Stimulated activated CD8-positive, alpha-beta memory T cell treated with anti-CD3 and anti-CD28 coated beads, Interleukin-7, amount 100 ng/mL, for 24 hours (primary cell): ENCODE measurements at places on chromosomes 13 and 19.

- no peak for DNase-seq
Observed at GRCh38 chr19:39084732-39085080, 538 bp downstream of the ACP7 start.

DNA sequence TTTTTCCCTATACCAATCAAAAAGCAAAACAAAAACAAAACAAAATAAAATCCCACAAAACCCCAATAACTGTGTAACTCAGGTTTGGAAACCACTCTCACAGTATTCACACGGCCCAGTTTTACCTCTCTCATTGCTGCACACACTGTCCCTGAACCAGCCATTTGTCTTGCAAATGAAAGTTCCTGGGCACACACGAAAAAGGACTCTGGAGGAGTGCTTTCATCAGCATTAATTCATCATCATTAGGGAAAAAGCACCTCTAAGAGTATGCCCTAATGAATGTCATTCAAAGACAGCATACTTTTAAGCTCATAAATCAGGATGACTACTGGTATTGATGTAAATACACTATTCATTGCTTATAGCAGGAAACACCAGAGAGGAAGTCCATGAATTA lies 306.3 kb downstream of the DNAJC15 start:
- no peak for DNase-seq

DNA sequence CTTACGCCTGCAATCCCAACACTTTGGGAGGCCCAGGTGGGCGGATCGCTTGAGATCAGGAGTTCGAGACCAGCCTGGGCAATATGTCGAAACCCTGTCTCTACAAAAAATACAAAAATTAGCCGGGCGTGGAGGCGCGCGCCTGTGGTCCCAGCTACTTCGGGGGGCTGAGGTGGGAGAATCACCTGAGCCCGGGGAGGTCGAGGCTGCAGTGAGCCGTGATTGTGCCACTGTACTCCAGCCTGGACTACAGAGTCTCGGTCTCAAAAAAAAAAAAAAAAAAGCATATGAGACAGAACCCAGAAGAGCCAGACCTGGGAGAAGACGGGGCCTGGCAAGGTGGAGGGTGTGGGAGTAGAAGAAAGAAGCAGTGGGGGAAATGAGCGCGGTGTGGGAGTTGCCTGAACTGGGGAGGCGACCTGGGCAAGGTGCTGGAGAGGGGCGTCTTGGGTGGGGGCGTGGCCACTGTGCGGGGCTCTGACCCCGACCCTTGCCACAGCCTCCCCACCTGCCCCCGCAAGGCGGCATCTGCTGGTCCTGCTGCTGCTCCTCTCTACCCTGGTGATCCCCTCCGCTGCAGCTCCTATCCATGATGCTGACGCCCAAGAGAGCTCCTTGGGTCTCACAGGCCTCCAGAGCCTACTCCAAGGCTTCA lies 533 bp downstream of the DKKL1 start:
- no peak for DNase-seq

DNA sequence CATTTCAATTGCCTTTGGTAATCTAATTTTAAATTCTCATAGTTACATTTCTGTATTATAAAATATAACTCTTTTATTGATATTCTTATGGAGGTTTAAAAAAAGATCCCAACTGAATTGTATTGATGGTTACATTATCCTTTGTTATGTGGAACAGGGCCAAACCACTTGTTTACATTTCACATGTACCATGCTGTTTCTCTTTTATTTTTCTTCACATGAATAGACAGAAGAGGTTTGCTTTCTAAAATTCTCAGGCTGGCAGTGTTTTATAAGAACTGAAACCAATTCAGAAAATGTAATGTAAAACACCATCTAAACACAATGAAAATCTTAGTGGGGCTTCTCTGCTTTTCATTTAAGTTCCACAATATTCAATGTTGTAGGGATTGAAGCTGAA lies 122.5 kb downstream of the GPC5 start:
- DNase-seq = no peak

DNA sequence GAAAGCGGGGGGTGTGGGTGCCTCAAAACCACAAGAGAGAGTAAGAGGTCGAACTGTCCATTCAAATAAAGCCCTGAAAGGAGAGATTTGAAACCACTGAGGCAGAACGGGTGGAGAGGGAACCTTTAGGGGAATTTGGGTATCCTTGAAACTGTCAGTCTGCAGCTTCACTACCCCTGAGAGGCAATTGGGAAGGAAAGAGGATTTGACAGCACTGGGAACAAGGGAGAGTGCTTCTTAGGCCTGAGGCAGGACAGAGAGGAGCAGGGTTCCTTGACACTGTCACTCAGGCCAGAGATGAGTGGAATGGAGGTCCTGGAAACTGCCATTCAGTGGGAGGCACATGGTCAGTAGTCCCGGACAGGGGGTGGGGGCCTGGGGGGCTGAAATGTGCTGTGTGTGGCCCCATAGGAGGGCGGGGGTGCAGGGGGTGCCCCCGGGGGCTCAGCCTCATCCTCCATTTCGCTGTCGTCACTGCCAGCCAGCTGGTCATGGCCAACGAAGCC lies 5.0 kb downstream of the GFY start:
- DNase-seq = no peak
